Fibroblast of skin of back (primary cell): ENCODE measurements at places on chromosomes 6 and 20.

GRCh38 chr6:148857798-148858390 lies 111.1 kb downstream of the UST start:
- DNase-seq = peak; percentile 88

- DNase-seq = no peak
Measured at GRCh38 chr20:46771195-46771588, 61.7 kb downstream of the SLC2A10 start.

GRCh38 chr6:25991785-25992412 lies 29.3 kb downstream of the TRIM38 start:
- DNase-seq = peak; percentile 60

DNA sequence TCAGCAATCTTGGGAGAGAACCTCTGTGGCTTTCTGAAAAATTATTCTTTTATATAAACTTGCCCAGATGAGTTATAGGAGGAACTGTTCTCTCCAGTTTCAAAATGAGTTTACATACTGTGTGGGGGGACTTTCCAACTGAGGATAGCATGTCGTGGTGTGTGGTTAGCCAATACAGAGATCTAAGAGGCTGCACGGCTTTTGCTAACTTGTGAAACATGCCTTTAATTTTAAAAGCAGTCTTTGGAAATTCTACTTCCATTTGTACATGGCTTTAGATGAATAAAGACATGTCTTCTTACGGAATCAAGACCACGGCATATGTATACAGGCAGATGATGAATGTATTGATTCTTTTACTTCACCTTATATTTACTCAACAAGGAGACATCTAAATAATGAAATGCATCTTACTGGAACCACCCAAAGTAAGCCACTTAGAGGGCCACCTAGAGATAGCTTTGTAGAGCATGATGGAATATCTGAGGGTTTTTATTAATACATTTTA lies 39.8 kb downstream of the HIVEP1 start:
- peak; percentile 15 for DNase-seq

- DNase-seq = no peak
Measured at GRCh38 chr6:99093456-99094190, 145.9 kb upstream of the FBXL4 start.

DNA sequence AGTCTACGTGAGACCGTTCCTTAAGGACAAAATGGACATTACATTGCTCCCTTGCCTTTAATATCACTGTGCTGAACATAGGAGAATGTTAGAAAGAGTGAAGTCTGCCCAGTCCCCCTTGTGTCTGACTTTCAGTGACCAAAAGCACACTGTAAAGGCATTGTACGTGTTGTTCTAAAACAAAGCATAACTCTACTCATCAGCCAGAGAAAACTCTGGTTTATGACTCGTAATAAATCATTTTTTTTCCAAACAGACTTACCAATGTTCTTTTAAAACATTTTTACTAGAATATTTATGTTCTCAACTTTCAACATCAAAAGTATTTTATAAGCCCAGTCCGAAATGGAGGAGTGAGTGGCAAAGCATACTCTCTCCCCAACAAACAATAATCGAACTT lies 262.5 kb downstream of the GJA1 start:
- peak; percentile 65 for DNase-seq

- peak; percentile 64 for DNase-seq
Measured at GRCh38 chr6:90000864-90001731, 106.8 kb downstream of the GJA10 start.

DNA sequence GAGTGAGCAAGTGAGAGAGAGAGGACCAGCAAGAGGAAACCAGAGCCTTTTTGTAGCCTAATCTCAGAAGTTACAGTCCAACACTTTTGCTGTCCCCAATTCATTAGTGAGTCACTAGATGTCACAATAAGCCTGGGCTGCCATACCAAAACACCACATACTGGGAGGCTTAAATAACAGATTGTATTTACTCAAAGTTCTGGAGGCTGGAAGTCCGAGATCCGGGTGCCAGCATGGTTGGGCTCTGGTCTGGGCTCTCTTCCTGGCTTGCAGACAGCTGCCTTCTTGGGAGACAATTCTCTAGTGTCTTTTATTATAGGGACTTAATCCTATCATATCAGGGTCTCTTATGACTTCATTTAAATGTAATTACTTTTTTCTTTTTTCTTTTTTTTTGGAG lies 50.7 kb upstream of the FERMT1 start:
- DNase-seq = no peak

GRCh38 chr6:84052204-84052882 lies 18.8 kb downstream of the MRAP2 start:
- peak; percentile 69 for DNase-seq

DNA sequence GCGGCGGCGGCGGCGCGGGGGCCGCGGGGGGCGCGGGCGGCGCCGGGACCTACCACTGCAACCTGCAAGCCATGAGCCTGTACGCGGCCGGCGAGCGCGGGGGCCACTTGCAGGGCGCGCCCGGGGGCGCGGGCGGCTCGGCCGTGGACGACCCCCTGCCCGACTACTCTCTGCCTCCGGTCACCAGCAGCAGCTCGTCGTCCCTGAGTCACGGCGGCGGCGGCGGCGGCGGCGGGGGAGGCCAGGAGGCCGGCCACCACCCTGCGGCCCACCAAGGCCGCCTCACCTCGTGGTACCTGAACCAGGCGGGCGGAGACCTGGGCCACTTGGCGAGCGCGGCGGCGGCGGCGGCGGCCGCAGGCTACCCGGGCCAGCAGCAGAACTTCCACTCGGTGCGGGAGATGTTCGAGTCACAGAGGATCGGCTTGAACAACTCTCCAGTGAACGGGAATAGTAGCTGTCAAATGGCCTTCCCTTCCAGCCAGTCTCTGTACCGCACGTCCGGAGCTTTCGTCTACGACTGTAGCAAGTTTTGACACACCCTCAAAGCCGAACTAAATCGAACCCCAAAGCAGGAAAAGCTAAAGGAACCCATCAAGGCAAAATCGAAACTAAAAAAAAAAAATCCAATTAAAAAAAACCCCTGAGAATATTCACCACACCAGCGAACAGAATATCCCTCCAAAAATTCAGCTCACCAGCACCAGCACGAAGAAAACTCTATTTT lies 2.0 kb downstream of the FOXC1 start:
- DNase-seq = peak; percentile 49

GRCh38 chr20:62507323-62507722 lies 31.5 kb upstream of the GATA5 start:
- no peak for DNase-seq

DNA sequence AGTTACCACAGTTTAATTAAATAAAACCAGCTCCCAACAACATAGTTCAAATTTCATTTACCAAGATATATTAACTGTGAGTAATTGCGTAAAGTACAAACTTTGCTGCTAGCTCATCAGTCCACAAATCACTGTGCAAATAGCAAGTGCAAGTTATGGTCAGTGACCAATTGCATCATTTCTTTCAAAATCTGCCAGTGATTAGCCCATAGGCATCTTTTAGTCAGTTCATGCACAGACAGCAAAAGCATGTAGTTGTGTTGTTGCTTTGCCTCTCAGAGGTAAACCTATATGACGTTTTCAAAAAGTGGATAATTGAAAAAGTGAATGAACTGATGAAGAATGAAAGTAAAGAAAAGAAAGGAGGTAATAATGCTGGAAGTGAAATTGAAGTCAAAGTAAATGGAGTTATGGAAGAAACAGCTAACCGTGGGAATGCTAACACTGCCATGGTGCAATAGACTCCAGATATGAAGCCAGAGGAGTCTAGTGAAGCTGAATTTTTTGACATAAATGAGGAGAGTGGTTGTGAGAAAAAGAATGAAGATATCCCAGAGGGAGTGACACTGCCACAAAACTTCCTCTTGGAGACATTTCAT lies 36.5 kb downstream of the ENPP1 start:
- no peak for DNase-seq

- peak; percentile 27 for DNase-seq
Measured at GRCh38 chr20:5056801-5057599, 55.7 kb upstream of the SLC23A2 start.

- peak; percentile 6 for DNase-seq
Measured at GRCh38 chr20:25669826-25670422, 26.7 kb downstream of the ZNF337 start.

- DNase-seq = peak; percentile 7
Measured at GRCh38 chr6:79718509-79719247, 87.5 kb downstream of the SH3BGRL2 start.

- peak; percentile 61 for DNase-seq
Measured at GRCh38 chr6:148720406-148720805, 26.4 kb upstream of the UST start.

DNA sequence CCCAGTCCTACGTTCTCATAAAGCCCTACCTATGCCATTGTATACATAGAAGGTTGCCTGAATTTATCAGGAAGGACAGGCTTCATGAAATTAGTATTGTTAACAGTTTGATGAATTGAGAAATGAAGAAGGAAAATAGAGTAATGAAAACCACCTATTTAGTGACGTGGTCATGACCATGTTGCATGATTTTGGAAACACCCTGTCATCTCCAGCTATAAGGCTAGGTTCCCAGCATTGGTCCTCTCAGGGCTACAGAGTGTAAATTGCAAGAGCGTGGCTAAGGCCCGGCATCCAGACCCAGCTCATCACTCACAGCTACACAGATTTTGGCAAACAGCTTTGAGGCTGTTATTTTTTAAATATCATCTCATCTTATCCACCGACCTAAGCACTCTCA lies 203.6 kb downstream of the MEI4 start:
- DNase-seq = no peak

DNA sequence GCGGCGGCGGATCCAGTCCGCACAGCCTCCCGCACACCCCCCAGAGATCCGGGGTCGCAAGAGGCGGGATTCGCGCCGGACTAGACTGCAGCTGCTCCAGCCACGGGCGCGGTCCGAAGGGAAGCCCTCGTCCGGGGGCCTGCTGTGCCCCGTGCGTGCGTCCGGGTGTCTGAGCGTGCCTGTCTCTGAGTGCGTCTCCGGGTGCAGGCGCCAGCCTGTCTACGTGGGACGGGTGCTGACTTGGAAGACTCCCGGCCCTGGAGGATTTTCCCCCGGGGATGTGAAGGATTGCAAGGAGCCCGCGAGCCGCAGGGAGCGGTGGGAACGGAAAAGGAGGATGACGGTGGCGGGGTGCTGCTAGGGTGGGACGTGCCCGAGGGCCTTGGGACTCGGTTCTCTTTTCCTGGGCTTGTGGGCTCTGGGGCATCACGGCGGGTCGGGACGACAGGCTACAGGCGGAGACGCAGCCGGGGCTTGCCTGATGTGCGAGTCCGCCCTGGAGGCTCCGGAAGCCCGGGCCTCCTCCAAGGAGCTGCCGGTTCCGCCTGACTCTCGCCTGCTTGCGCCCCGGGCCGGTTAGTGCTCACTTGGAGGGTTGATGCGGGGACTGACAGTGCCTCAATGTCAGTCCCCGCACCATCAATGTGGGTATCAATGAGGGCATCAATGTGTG lies 5.7 kb downstream of the MAFB start:
- peak; percentile 73 for DNase-seq

DNA sequence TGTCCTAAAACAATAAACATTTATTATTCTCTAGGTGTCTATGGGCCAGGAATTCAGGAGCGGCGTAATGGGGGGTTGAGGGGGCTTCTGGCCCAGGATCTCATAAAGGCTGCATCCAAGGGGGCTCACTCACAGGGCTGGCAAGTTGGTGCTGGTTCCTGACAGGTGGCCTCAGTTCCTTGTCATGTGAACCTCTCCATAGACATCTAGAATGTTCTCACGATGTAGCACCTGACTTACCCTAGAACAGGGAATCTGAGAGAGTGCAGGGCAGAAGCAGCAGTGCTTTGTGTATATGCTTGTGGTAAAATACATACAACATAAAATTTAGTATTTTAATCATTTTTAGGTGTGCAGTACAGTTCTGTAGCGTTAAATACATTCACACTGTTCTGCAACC lies 57.1 kb downstream of the PHF20 start:
- no peak for DNase-seq

DNA sequence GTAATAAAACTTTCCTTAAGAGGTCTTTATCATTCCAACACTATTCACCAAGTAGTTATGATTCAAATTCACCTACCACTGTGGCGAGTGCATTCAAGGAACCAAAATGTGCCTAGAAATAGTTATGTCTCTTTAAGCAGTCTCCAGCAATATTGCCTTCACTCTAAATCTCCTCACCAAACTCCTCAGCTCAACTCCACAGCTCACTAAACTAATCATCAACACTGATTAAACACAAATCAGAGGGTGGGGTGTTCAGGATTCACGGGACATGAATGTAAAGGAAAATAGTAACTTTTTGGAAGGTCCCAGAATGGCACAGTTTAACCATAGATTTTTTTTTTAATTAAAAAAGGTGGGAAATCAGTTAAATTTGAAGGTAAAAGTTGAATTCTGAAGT lies 70.5 kb upstream of the THEMIS start:
- no peak for DNase-seq

GRCh38 chr6:121810158-121811032 lies 374.9 kb downstream of the GJA1 start:
- DNase-seq = peak; percentile 54

- no peak for DNase-seq
Measured at GRCh38 chr6:35647400-35647799, 41.3 kb downstream of the FKBP5 start.

DNA sequence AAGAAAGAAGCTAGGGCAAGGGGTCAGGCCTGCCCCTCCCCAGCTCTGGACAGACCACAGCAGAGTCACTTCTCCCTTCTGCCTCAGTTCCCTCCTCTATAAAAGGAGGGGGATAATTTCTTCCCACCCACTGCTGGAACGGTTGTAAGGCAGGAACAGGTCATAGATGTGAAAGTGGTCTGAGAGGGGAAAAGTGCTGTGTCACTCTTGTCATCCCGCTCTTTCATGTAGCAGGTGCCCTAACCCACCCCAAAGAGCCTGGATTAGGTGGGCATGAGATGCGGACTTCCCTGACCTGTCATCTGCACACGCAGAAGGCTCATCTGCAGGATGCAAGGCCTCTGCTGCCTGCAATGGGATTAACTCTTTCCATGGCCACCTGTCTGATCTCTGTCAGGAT lies 218.2 kb upstream of the LRFN2 start:
- DNase-seq = no peak

DNA sequence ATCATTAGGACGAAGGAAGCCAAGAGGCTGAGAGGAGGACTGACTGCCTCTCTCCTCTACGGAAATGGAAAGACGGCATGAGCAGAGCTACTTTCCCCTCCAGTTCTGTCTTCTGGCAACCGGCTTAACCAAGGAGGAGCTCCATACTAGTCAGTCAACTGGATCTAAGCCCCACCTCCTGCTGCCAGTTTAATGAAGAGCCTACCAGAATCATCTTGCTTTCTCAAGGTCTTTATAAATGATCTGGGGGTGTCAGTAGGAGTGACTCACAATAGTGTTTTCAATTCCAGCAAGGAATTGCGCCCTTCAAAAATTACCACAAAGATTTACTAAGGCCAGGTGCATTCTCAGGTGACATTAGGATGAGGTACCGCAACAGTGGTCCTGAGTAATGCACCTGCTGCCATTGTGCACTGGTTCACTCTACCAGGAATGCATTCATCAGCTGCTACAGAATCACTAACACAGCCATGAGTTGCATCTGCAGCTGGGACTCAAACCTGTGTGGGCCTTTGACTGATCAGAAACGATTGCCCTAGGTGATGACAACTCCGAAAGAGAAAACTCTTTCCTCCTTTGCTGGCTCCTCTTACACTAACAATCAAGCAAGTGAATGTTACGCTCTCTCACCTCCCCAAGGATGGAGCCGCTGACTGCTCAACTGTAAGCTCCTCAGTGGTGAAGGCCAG lies 2.8 kb downstream of the UQCC2 start:
- DNase-seq = no peak

- peak; percentile 49 for DNase-seq
Measured at GRCh38 chr6:35152067-35152707, 11.0 kb upstream of the TCP11 start.
